GM04503 (cell line): ENCODE measurements at places on chromosomes 13 and 19.

- no peak for DNase-seq
These were observed 26.3 kb downstream of the SKA3 start for GRCh38 chr13:21150013-21150412.

DNA sequence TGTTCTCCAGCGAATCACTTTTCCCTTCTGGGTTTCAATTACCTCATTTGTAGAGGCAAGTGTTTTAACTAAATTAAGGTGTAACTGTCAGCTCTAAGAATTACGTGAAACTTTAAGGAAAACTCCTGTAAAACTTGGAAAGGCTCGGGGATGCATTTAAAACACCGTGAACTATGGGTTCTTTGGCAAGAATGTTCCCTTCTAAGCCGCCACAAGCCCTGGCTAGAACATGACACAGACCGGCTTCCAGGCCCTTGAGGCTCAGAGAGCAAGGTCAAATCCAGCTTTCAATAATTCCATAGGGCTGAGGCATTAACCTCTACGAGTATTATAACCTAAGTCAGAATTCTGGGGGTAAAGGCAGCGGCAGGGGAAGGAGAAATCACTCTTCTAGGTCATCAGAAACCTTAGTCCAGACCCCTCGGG is 685 bp downstream of the VWA8 start:
- DNase-seq = no peak

DNA sequence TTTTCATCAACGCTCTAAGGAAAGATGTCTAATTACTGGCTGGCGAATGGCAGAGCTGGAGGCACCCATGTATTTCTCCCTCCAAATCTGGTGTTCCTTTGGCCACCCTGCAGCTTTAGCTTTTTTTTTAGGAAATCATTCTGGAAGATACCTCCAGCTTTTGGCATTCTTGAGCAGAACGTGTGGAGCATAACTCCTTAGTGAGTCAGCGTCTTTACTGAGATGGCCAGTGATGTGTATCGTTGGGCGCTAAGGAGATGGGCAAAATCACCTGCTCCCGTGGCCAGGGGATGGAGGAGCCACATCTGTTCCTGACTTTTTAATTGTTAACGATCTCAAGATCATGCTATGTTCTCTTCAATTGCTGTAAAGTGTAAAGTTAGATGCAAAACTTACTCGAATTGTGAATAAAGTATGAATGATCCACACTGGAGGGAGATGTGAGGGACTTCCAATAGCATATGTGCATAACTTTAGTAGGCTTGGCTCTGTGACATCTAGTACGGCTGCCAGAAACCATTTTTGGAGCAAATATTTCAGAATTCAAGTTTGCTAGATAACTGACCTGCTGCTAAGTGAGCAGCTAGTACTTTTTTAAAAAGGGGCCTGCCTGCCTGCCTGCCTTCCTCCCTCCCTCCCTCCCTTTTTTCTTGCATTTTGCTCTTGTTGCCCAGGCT is 24.4 kb upstream of the C1QTNF9 start:
- DNase-seq = no peak

DNA sequence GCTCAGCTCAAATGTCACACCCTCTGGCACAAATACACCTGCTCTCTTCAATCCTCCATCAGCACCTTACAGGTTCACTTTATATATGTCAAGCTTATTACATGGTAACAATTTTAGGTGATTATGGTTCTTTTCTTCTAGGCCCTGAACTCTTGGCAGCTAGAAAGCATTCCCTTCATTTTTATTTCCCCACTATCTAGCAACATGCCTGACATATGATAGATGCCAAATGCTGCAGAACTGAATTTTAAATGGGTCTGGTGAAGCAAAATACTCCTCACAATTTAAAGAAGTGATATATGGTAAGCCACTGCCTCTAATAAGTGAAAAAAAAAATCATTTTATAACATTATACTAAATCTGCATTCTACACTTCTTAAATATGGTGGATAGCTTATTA is 95.2 kb downstream of the USP12 start:
- DNase-seq = peak; percentile 14

DNA sequence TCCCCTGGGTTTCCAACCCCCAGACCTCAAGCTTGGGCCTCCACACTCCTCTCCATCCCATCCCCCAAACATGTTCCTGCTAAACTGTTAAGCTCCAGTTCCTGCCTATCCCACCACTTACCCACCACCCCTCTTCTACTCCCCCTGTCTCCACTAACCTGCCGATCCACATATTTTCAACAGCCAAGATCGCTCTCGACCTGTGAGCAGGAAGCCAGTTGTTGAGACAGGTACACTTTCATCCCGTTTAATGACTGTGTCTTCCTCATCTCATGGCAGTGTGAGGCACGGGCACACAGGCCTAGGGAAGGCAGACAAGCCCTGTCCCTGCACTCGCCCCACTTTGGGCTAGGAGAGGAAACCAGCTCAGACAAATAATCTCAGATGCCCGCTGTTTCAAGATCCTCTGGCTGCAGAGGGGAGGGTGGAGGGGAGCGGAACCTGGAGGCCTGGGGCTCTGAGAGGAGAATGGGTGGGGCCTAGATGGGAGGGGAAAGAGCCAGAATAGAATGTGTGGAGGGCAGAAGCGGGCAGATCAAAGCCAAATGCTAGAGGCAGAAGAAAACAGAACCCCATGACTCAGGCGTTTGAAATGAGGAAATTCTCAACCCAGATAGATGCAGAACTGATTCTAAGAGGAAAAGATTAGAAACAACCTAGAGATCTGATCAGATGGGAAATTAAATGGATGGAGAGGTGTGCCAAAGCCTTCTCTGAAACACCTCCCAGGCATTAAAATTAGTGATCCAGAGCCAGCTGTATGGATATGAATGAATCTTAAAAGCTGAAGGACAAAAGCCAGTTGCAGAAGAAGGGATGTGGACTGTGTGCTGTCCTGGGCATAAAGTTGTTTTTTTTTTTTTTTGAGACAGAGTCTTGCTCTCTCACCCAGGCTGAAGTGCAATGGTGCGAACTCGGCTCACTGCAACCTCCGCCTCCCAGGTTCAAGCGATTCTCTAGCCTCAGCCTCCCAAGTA is 16.9 kb upstream of the CYP2S1 start:
- peak; percentile 39 for DNase-seq

DNA sequence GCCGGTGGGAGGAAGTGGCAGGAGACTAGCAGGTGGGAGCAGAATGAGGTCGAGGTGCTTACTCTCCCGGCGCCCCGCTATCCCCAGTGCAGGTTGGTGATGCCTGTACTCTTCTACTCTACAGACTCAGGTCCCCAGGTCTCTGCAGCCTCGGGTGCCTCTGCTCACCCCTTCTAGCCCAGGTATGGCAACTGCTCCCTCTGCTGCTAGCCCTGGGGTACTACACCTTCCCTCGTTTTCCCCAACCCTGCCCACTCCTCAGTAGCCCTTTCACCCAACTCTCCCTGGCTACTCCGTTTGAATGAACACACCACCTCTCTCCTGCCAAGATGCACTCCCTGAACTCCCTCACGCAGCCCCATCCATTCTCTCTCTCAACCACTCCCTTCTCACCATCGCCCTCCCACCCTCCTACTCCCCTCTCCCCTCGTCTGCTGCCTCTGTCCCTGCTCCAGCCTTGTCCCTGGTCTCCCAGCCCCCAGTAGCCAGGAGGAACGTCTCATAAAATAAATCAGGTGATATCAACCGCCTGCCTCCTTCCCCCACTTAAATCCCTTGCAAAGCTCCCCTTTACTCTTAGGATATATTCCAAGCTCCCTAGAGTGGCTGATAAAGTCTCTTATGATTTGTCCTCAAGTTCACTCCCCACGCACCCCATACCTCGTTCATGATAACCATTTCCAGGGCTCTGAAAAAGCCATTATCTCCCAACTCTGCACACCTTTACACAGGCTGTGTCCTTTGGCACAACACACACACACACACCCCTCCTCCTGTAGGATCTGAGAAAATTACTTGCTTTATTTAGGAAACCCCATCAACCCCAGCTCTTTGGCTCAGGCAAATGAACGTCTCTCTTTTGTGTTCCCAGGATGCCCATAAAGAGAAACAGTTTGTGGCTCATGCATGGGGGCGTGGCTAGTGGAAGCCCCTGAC is 8.2 kb upstream of the MEIS3 start:
- no peak for DNase-seq

- DNase-seq = no peak
These were observed 6.0 kb upstream of the WDR88 start for GRCh38 chr19:33125929-33126388.

GRCh38 chr13:79271616-79272015 is 134.4 kb downstream of the RBM26 start:
- DNase-seq = no peak

GRCh38 chr19:1475751-1476437 is 3.1 kb downstream of the C19orf25 start:
- DNase-seq = no peak

- DNase-seq = no peak
These were observed 7.8 kb upstream of the LYPD5 start for GRCh38 chr19:43809762-43810696.

- peak; percentile 63 for DNase-seq
These were observed at the start of gene ZNF844 for GRCh38 chr19:12064590-12065538. Gene ZNF844 (plus strand): TSS chr19:12064731. CDS start chr19:12064874, 143 bp downstream.

GRCh38 chr19:54173951-54174834 is 1.2 kb upstream of the TMC4 start:
- no peak for DNase-seq

GRCh38 chr19:2376784-2377519 is 16.9 kb downstream of the TMPRSS9 start:
- no peak for DNase-seq

DNA sequence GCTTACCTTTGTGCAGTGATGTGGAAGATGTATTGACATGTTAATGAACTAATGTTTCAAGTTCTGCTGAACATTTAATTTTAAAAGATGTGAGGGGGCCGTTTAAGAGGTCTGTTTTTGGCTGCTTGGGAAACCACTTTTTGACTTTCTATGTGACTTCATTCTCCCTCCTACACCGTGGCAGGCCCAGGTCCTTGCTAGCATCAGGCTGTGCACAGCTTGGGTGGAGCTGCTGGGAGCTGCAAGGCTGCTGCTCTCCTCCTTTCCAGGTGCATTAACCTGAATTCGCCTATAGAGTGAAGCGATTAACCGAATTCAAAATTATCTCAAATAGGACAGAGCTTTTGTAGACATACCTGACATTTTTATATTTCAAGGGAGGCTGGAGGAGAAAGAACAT is 249.1 kb downstream of the FGF14 start:
- no peak for DNase-seq

DNA sequence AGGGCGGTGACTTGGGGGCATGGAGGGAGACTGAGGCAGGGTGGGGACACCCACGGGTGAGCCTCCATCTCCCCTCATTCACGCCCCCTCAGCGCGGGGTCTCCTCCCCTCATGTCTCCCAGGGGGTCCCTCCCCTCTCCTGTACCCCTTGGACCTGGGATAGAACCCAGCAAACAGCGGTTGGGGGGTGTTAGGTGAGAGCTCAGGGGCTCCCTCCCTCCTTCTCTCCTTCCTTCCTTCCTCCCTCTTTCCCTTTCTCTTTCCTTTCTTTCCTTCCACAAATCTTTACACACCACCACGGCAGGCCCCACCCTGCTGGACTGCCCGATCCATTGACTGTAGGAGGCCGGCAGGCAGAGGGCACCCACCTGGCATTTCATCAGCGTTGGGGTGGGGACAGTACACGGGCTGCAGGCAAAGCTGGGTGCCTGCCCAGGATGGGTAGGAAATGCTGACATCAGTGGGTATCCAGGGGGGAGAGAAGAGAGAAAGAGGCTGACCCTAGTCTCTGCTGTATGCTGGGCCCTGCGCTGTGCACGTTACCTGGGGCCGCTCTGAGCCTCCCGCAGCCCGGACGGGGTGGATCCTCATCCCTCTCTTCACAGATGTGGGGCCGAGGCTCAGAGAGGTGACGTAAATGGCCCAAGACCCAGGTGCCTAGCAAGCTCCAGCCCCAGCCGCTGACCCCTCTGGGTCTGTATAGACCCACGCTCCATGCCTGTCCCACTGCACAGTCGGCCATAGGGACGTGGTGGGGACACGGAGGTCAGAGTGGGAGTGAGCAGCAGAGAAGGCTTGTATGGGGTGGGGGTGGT is 3.5 kb downstream of the SSC5D start:
- no peak for DNase-seq

DNA sequence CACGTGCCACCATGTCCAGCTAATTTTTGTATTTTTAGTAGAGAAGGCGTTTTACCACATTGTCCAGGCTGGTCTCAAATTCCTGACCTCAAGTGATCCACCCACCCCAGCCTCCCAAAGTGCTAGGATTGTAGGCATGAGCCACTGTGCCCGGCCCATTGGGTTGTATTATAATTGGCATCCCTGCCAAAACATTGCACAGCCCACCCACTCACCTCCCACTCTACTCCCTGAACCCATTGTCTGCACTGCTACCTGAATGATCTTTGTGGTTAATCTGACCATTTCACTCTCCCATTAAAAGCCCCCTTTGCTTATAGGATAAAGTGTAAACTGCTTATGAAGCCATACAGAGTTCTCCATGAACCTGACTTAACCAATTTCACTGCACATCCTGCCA is 26.3 kb upstream of the KCTD12 start:
- DNase-seq = no peak

GRCh38 chr19:497869-498510 is 1.7 kb downstream of the MADCAM1 start:
- DNase-seq = no peak

- peak; percentile 79 for DNase-seq
These were observed 57.3 kb downstream of the KLF2 start for GRCh38 chr19:16381756-16382401.

DNA sequence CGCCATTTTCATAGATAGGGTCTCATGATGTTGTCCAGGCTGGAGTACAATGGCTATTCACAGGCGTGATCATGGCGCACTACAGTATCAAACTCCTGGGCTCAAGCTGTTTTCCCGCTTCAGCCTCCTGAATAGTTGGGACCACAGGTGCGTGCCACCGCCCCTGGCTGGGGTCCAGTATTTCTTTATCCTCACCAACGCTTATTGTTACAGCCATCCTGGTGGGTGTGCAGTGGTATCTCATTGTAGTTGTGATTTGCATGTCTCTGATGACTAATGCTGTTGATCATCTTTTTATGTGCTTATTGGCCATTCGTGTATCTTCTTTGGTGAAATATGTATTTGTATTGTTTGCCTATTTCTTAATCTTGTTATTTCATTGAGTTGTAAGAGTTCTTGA is 49.0 kb downstream of the SIPA1L3 start:
- DNase-seq = no peak

DNA sequence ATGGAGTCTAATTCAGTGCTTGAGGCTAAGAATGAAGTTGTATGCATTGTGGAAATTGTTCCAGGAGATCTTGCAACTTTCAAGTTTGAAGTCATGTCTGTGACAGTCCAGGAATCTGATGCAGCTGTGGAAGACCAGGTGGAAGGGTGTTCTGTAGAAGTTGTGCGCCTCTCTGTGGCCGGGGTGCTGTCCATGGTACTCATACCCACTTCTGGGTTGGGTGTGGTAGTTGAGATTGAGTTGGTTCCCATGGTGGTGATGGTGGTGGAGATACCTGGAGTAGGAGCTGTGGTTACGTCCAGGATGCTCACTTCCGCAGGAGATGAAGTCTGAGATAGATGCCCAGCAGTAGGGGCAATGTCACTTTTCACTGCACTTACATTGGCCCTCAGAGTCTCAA is 44.3 kb downstream of the MUC16 start:
- DNase-seq = no peak

DNA sequence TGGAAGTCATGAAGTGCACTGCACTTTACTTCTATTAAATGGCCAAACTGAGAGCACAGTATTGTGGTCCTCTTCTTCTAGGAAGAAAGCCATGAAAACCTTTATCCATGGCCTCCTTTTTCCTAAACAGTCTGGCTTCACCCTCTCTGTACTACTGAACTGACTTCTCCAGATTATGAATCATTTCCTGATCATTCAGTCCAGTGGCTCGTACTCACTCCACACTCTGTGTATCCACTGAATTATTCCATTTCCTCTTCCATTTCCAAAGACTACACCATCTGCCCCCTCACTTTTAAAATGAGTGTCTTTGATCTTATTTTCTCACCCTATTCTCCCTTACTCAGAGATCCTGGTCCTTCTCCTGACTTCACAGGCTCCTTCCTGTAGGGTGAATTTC is 29.7 kb upstream of the FREM2 start:
- no peak for DNase-seq
